ENCODE measurements at places on chromosomes 2 and 18.
A peak's percentile ranks its signal among the peaks of the same experiment; 100 is the strongest.

GRCh38 chr2:204228169-204228886 is 291.8 kb downstream of the ICOS start:
- DNase-seq = no peak

DNA sequence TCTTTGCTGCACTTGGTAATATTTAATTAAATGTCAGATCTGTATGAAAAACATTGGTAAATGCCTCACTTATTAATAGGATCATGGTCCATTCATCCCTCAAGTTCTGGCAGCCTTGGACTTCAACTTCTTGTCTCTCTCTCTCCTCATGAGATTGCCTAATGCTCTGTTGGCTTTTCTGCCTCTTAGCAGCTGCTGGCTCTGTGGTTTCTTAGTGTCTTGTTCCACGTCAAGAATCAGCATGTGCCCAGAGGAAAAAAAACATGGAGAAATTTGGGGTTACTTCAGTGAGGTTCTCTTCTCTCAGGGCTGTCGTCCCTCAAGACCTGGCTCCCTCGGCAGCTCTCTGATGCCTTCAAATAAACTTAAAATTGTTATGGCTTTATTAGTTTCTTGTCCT is 75.4 kb downstream of the TAF4B start:
- DNase-seq = peak; percentile 30

DNA sequence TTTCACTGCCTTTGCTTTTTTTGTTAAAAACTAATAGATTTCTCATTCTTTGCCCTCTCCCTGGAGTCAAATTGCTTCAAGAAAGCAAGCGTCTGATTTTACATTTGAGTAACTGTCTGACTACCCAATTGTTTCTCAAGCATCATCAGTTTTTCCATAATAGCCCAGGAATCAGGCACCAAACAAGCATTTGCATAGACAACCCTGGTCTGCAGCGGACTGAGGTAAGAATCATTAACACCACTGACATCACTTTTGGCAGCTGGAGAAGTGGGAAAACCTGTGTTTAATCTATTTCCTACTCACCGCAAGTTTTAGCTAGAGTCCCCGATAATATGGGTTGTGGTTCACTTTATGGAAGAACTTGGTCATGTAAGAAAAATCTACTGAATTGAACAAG is 55.7 kb downstream of the IRS1 start:
- no peak for DNase-seq

- DNase-seq = peak; percentile 6
These were observed 16.2 kb downstream of the SS18 start for GRCh38 chr18:26074246-26074645.

DNA sequence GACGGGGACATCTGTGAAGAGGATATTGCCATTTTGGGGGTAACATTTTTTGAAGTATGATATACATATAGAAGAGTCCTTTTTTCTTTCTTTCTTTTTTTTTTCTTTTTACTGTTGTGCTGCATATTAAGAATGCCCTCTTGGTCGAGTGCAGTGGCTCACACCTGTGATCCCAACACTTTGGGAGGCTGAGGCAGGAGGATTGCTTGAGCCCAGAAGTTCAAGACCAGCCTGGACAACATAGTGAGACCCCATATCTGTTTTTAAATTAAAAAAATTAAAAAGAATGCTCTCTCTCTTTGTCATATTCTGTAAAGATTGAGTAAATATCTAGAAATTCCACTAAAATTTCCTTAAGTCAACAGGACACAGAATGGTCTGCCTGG is 3.6 kb downstream of the SH2D6 start:
- no peak for DNase-seq

- DNase-seq = peak; percentile 52
These were observed at the start of gene FHL2 for GRCh38 chr2:105398336-105399206. Gene FHL2, minus strand, starts transcription at chr2:105399051. Its CDS starts 12,535 bp downstream, at chr2:105386516.

GRCh38 chr2:53633441-53633840 is 134.2 kb upstream of the CHAC2 start:
- no peak for DNase-seq

DNA sequence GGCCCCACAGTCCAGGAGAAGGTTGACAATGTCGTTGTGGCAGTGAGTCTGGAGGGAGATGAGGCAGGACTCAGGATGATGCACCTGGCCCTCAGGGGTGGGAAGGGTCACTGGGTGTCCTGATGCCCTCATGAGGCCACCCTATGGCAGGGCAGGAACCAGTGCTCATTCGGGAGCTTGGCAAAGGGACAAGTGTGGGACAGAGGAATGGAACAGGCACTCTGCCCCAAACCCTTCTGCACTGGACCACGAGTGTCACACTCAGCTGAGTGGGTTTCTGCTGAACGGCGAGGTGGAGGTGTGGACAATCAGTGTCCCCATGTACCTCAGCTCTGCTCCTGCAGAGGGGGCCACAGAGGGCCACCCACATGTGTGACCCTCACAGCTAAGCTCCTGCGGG is 32.0 kb downstream of the ANKMY1 start:
- no peak for DNase-seq

GRCh38 chr2:148876202-148876594 is 1.2 kb downstream of the KIF5C start:
- no peak for DNase-seq

- peak; percentile 20 for DNase-seq
These were observed 1.1 kb upstream of the KCTD1 start for GRCh38 chr18:26549263-26550094.

GRCh38 chr2:61357681-61358080 is 113.2 kb downstream of the USP34 start:
- DNase-seq = no peak

- DNase-seq = no peak
These were observed 189.3 kb downstream of the ANAPC1 start for GRCh38 chr2:111694700-111695101.

- DNase-seq = peak; percentile 79
These were observed 19.4 kb downstream of the KLHL29 start for GRCh38 chr2:23404426-23404825.

GRCh38 chr2:45261746-45262145 is 252.5 kb upstream of the SIX2 start:
- no peak for DNase-seq

GRCh38 chr18:9890196-9890595 is 4.4 kb downstream of the TXNDC2 start:
- no peak for DNase-seq

GRCh38 chr18:22033085-22033484 is 136.3 kb upstream of the GATA6 start:
- no peak for DNase-seq

DNA sequence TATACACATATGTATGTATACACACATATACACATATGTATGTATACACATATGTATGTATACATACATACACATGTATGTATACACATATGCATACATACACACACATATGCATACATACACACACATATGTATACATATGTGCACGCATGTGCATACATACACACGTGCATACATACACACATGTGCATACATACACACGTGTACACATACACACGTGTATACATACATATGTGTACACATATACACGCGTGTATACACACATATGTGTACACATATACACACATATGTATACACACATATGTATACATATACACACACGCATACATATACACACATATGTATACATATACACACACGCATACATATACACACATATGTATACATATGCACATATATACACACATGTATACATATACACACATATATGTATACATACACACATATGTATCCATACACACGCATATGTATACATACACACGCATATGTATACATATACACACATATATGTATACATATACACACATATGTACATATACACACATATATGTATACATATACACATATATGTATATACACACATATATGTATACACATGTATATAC is 21.5 kb downstream of the NABP1 start:
- DNase-seq = no peak

- no peak for DNase-seq
These were observed 115.0 kb downstream of the MREG start for GRCh38 chr2:215898363-215898762.

DNA sequence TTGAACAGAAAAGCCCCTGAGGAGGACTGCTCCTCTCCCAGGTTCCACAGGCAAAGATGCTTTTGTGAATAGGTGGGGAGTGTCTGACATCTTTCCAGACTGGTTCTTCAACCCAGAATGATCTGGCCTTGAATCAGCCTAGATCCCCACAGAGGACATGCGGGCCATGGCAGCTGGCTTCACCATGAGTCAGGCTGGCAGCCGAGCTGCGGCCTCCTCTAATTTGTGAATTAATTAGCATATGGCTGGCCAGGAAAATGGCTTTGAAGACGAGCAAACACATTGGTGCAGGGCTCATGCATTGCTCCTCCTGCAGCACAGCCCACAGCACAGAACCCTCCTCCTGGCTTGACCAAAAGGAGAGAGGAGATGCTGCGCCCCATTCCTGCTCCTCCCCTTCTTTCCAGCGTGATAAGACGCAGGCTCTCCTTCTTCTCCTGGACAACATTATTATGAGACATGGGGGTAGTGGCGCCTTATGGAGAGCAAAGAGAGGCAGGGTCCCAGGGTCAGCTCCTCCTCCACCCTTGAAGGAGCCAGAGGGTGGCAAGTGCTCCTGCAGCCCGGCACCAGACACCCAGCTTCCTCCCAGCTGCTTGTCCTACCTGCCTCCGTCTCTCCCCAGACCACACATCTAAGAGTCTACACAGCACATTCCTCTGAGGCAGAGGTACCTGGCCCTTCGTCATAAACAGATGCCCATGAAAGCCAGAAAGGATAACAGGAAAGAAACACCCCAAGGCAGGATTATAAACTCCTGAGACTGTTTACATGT is 66.7 kb downstream of the EDAR start:
- no peak for DNase-seq

GRCh38 chr2:228847684-228848083 is 423.4 kb downstream of the PID1 start:
- no peak for DNase-seq

DNA sequence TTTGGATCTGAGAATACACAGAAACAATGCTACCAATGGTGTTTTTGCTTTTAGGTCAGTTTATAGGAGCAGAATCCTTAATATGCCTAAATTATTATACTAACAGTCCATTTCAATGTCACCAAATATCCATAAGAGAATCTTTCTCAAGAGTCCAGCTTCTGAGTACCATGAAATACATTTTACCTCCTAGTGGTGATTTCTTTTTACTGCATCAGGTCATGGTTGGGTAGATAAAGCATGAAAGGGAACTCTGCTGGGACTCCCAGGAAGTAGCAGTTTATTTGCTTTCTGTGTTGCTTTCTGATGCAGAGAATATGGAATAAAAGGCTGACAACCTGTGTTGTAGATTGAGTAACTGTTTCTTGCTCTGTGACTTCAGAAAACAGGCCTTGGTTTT is 115.6 kb downstream of the PPP1R1C start:
- peak; percentile 49 for DNase-seq

Measured in Kasumi-1 (cell line).